ENCODE measurements at places on chromosomes 11 and 22.

GRCh38 chr11:21364866-21365624, 695.7 kb downstream of the NELL1 start:
- DNase-seq = no peak

GRCh38 chr22:41247703-41248102, 7.0 kb upstream of the CHADL start:
- no peak for DNase-seq

DNA sequence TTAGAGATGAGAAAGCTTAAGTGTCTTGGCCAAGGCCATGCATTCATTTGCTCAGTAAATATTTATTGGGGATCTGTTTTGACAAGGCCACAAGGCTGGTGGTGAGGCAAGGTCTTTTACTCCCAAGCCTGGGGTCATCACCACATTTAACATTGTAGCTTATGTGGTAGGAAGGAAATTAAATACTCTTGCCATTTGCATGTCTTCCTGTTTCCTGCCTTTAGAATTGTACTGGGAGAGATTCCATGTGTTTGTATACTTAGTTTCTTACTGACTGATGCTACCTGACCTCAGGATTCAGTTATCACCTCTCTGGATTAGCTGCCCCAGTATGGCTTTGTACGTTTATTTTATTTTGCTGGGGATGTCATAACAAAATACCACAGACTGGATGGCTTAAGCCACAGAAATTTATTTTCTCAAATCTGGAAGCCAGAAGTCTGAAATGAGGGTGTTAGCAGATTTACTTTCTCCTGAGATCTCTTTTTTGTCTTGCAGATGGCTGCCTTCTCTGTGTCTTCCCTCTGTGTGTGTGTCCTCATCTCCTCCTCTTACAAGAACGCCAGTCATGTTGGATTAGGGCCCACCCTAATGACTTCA, 44.8 kb downstream of the SPECC1L start:
- no peak for DNase-seq

- DNase-seq = no peak
Observed at GRCh38 chr22:28801845-28802594, 1.7 kb upstream of the XBP1 start.

DNA sequence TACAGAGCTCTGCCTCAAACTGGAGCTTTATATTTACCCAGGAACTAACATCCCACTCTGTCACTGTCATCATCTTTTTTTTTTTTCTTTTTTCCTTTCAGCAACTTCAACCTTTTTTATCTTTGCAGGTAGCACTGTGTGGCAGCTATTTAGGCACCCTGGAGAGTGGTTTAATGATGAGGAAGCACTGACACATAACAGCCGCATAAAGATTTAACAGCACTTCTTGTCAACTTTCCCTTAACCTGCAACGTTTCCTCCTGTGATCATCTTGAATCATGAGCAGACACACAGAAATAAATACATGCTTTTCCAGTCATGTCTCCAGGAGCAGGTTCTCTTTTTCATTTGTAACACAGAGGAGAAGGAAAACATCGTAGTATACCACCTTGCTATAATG, 34.8 kb downstream of the PDGFD start:
- DNase-seq = no peak

- no peak for DNase-seq
Observed at GRCh38 chr22:48753752-48754517, 1073.7 kb downstream of the BRD1 start.

- DNase-seq = no peak
Observed at GRCh38 chr22:26122920-26123468, 46.3 kb upstream of the SEZ6L start.

DNA sequence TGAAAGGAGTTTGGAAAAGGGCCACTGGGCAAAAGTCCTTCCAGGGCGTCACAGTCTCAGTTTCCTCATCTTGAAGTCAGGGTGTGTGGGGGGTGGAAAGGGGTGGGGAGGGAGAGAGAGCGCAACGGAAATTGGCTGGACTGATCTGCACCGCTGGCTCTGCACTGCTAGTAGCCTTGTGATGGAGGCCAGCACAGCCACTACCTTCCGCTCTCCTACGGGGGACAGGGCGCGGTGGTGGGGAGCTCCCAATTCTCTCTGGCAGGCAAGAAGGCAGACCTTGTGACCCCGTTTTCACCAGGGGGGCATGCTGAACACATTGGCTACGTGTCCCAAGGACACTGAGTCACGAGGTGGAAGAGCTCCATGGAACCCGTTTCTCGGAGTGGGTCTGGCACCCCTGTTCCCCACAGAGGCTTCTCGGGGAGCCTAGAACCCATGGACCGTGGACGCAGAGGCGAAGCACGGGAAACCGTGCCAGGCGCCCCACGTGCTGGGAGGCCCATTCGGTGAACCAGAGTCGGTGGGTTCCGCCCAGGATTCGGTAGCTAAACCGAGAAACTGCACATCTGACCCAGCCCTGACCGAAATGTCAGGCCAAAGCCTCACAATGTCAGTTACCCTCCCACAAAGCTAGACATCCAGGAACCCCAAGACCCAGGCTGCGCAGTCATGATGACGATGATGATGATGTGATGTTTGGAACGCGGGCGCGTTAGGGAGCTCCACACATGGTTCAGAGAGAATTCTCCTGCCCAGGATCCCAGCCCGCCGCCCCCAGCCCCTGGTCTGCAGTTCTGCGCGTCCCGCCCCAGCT, 28.3 kb upstream of the WNT11 start:
- DNase-seq = no peak

DNA sequence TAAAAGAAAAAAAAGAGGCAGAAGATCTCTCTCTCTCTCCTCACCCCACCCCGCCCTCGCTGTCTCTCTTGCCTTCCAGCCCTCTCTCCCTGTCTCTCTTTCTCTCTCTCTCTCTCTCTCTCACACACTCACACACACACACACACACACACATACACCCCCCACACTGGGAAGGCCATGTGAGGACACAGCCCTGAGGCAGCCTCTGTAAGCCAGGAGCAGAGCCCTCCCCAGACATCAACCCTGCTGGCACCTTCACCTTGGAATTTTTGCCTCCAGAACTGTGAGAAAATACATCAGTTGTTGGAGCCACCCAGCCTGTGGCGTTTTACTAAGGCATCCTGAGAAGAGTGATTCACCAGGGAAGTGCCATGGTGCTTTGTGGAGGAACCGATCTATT, 14.7 kb downstream of the APOL3 start:
- DNase-seq = no peak

- DNase-seq = no peak
Observed at GRCh38 chr11:64570341-64570740, 20.7 kb upstream of the SLC22A12 start.

- no peak for DNase-seq
Observed at GRCh38 chr22:50179937-50180726, 5.6 kb upstream of the TRABD start.

GRCh38 chr22:17411213-17411612, 42.0 kb downstream of the CECR2 start:
- DNase-seq = no peak

DNA sequence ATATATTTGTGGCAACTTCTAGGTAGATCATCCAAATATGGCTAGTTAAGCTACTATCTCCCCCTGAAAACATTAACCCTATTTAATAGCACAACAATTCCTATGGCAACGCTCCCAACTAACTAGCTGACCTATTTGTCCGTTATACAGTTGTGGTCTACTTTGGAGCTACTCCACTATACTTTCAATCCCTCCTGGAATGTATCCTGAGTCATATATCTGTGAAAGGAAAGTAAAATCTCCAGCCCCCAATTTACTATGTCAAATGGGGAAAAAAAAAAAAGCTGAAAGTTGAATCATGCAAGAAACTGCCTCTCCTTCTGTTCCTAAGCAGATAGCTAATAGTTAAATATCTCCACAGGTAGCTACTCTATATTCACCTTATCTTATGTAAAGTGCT, 128.5 kb downstream of the CD44 start:
- no peak for DNase-seq

- no peak for DNase-seq
Observed at GRCh38 chr11:47917599-47918369, 62.6 kb upstream of the PTPRJ start.

DNA sequence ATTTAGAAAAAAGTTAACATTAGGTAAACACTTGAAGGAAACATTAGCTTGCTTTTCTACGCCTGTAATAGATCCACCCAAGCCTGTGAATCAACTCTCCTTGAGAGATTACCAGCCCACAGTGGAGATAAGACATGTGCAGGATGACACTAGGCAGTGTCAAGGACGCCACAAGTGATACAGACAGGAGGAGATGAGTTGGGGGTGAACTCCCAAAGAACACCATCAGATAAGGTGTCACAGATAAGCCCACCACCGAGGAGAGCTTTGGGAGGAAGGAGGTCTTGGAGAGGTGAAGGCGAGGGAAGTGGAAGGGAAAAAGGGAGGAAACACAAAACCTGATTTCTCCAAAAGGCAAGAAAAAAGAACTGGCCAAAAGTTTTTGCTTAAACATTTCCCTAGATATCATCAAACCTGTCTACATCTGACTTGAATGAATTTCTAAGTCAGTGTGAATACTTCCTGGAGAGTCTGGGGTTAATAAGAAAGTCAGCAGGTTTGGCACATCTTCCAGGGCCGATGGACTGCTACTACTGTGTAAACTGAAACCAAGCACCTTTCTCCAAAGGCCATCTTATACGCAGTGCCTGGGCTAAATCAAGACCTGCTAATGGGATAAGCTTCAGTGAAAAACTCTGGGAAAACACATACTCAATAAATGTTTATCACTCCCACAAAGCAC, 15.5 kb downstream of the CLTCL1 start:
- DNase-seq = no peak

GRCh38 chr11:120121914-120122473, 15.9 kb downstream of the TRIM29 start:
- DNase-seq = no peak

- DNase-seq = no peak
Observed at GRCh38 chr22:22655452-22656290, 11.3 kb downstream of the GGTLC2 start.

DNA sequence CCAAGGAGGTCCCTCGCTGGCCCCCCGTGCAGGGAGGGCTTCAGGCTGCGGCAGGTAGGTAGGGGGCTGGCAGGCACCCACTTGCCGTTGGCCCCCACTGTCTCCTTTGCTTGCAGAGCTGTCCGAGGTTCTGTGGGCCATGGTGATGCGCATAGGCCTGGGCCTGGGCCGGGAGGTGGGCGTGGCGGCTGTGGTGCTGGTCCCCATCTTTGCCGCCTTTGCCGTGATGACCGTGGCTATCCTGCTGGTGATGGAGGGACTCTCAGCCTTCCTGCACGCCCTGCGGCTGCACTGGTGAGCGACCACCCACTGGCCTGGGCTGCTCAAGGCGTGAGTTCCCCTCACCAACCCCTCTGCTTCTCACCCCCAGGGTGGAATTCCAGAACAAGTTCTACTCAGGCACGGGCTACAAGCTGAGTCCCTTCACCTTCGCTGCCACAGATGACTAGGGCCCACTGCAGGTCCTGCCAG, 11.6 kb downstream of the TCIRG1 start:
- no peak for DNase-seq

- peak; percentile 45 for DNase-seq
Observed at GRCh38 chr11:125141686-125142535, 22.6 kb upstream of the PKNOX2 start.

DNA sequence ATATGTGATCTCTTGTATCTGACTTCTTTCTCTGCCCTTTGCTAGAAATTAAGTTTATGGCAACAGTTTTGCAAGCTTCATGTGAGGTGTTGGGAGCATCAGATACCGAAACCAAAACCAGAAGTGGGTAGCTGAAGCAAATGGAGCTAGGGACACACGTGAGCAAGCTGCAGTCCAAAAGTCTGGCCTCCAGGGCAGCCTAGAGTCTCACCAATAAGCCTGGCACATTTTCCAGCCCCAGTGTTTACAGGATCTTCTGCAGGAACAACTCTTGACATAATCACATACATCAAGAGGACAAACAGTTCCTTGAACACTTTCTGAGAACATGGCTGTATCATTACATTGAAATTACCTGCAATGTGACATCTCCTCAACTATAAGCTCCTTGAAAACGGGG, 114.1 kb downstream of the LARGE1 start:
- no peak for DNase-seq

DNA sequence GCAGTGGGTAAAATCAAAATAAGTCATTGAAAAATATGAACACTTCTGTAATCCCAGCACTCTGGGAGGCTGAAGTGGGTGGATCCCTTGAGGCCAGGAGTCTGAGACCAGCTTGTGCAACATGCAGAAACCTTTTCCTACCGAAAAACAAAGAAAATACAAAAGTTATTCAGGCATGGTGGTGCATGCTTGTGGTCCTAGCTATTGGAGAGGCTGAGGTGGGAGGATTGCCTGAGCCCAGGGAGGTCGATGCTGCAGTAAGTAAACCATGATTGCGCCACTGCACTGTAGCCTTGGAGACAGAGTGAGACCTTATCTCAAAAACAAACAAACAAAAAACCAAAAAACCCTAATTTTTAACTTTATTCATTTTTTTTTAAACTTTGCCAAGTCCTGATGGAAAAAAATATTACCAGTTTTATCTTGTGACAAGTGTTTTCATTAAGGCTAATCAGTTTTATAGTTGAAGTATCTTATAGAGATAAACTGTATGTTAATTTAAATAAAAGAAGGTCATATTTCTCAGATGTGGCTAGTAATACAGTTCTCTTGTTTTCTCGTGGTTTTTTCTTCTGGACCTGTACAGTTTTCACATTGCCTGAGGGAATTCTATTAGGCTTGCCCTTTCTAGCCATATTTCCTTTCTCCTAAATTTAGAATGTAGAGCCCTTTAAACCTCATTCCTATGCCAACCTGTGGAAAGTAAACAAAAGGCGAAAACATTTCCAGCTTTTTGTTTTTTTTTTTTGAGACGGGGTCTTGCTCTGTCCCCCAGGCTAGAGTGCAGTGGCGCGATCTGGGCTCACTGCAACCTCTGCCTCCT, 9.4 kb downstream of the HIPK3 start:
- DNase-seq = no peak

- no peak for DNase-seq
Observed at GRCh38 chr11:2193099-2193887, 21.7 kb upstream of the TH start.

- no peak for DNase-seq
Observed at GRCh38 chr22:26095256-26095956, 73.9 kb upstream of the SEZ6L start.

DNA sequence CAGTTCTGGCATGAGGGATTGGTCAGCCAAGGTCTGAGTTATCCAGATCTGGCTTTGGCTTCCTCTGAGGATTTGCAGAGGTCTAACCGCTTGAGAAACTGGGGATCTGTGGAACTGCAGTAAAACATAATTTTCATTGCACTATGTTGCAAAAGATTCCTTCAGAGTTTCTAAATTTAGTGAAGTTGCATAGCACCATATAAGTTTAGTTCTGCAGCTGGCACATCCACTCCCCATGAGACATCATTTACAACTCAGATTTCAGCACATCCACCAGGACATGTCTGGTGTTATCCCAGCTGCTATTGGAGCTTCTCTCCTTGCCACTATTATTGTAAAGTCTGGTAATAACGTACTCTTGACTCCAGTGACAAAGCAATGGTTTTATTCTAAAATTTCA, 181.5 kb downstream of the CWF19L2 start:
- DNase-seq = no peak

DNA sequence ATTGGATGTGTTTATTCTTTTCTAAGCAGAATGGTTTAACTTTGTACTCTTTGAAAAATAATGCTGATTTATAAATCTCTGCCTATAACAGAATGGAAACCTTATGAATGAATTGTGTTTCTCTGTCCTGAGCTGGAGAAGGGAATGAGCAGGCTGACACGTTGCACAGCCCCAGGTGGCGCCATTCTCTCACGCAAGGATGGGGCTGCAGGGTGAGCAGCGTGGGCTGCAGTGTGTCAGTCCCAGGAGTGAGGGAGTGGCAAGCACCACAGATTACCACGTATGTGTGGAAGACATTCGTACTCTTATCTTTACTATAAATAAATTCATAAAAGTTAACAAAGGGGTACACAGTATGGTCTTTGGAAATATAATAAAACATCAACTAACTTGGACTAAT, 33.4 kb downstream of the FDX1 start:
- DNase-seq = no peak
